ENCODE measurements at places on chromosomes 3 and 15. TPM values are rescaled to one million over a fixed set of nuclear protein-coding genes. Genes with fewer than 3 reads are reported as not detected.

PRR20G gene
- not detected for total RNA-seq

DNA sequence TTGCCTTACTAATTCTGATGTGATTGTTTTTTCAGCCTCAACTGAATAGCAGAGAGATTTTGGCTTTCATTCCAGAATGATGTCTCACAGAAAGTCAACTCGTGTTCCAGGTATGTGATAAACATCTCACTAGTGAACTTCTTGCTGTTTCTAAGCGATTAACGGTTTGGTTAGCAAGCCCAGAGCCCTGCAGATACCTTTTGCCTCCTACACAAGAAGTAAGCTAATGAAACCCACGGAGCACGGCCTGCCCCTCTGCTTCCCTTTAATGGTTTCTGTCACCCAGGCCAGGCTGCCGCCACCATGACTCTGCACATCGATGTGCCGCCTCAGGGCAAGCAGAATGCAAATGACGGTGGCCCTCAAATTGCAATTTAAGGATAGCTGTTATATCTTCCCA lies 155.9 kb upstream of the ICE2 start:
- no peak for DNase-seq

DNA sequence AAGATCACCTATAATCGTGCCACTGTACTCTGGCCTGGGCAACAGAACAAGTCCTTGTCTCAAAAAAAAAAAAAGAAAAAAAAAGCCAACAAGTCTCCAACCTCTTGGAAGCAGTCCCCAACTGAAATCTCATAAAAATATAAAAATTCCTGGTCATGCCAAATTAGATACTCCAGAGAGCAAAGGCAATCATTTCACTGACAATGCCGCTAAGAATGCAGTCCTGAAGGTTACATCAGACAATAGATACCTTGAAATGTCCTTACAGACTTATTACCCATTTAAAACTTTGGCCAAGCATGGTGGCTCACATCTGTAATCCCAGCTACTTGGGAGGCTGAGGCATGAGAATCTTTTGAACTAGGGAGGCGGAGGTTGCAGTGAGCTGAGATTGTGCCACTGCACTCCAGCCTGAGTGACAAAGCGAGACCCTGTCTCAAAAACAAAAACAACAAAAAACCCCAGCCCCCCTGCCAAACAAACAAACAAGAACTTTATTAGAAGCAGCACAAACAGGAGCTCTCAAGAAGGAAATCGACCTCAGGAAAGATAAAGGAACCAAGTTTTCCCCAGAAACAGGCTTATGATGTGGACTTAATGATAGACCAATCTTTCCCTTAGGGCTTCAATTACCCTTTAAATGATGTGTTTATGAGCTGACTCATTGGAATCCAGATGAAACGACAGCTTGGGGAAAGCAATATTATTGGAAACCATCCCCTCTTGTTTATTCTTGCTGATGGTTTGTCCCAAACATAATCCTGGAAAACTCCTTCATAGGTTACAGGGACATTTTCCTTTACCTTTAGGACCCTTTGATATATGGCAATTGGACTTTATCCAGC lies 53.1 kb upstream of the XCR1 start:
- DNase-seq = no peak

GRCh38 chr3:120608506-120608905 lies 12.4 kb downstream of the NDUFB4 start:
- DNase-seq = no peak

DNA sequence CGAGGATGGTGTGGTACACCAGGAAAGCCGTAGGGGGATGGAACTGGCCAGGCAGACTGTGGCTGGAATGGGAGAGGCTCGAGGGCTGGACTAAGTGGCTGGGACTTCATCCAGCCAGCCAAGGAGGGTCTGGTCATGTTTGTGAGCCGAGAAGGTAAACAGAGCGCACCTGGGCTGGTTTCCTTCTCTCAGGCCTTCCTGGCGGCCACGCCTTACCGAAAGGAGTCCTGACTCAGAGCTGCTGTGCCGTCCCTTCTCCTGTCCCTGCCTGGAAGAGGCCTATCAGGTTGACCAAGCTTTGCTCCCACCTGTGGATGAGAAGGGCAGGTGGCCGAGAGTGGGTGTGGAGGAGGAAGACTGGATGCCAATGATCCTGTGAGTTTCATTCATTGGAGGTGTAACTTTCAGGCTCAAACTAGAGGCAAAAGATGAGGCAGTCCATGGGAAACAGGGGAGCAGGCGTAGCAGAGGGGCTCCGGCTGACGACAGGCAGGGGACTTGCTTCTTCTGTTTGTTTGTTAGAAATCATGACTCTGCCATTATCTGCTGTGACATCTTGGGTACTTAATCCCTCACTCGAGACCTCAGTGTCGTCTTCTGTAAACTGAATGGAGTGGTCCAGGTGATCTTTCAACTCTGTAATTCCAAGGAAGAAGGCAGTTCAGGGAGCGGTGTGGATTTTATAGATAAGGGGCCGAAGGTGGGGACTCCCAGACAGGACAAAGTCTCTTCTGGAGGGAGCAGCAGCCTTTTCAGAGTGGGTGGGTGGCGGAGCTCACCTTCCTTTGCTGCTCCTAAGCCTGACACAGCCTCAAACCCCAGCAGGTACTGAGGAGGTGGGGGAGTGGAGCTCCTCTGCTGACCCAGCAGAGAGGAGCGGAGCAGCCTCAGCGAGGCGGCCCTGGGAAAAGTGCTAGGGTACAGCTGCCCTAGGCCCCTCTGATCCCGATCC lies 71.8 kb upstream of the GATM start:
- DNase-seq = no peak

DNA sequence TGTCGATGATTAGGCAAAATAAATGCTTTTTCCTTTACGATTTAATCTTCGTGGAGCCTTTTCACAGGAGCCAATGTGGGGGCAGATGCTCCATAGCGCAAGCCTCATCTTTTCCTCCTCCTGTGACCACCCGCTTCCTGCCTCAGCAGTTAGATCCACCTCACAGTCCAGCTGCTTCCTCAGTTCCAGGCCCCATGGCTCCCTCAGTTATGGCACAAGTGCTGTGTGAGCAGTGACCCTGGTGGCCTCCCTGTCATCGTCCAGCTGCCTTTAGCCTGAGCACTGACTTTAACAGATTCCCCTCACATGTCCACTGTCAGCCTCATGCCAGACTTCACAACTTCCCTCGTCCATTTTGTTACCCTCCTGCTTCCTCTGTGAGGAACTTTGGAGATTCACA lies 424.6 kb upstream of the GBE1 start:
- DNase-seq = no peak

GRCh38 chr3:148911173-148911572 lies 46.1 kb downstream of the CPA3 start:
- no peak for DNase-seq

UBE2E2 gene
- 96.3 TPM for total RNA-seq

DNA sequence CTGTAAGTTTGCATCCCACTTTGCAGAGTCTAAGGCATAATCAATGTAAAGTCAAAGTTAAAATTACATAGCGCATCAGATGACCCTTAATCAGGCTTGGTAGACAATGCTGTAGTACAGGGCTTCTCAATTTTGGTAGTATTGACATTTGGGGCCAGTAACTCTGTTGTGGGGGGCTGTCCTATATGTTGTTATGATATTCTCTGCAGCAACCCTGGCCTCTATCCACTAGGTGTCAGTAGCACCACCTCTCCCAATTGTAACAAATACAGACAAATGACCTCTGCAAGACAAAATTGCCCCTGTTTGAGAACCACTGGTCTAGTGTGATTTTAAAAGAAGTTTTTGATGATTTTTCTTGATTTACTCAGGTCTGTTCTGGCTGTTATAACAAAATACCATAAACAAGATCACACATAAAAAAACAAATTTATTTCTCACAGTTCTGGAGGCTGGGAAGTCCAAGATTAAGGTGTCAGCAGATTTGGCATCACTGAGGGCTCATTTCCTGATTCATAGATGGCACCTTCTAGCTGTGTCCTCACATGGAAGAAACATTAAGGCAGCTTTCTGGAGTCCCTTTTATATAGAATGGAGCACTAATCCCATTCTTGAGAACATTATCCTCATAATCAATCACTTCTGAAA lies 37.6 kb upstream of the SLC9A9 start:
- DNase-seq = peak; percentile 71

GRCh38 chr3:183220828-183221227 lies 32.2 kb upstream of the B3GNT5 start:
- DNase-seq = no peak

- DNase-seq = no peak
Measured at GRCh38 chr3:51983578-51984268, 388 bp downstream of the ACY1 start.

PLOD2 gene
- 43.3 TPM for total RNA-seq

DNA sequence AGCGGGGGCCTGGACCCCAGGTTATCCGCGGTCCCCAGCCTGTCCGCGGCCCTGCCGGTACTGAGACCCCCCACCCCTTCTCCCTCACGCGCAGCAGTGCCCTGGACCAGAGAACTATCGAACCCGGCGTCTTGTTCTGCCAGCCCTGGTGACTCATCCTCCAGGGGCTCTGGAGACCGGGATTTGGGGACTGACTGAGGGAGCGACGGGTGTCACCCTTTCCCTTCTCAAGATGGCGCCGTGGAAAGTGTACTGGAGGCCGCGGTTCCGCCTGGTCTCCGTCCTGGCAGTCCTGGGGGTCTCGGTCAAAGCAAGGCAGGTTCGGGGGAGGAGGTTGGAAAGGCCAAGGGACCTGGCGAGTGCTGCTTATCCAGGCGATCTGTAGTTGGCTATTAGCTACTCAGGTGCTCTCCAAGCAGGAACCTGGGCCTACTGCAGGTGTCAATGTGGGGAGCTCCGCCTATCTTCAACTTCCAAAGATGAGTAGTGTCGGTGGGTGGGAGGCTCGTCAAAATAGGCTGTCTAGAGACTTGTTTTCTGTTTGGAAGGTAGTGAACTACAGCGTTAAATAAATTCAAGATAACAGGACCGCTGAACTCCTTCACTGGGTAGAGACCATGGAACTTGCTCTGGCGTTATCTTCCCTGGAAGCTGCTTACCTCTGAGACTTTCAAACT lies 790 bp downstream of the RAB5A start:
- DNase-seq = peak; percentile 18

GRCh38 chr15:94965593-94965992 lies 734.2 kb downstream of the MCTP2 start:
- no peak for DNase-seq

- DNase-seq = no peak
Measured at GRCh38 chr3:50430950-50431435, 71.7 kb upstream of the TMEM115 start.

GRCh38 chr15:35696767-35697231 lies 150.8 kb upstream of the DPH6 start:
- DNase-seq = peak; percentile 71

- no peak for DNase-seq
Measured at GRCh38 chr3:138317687-138318086, 12.0 kb downstream of the NME9 start.

DNA sequence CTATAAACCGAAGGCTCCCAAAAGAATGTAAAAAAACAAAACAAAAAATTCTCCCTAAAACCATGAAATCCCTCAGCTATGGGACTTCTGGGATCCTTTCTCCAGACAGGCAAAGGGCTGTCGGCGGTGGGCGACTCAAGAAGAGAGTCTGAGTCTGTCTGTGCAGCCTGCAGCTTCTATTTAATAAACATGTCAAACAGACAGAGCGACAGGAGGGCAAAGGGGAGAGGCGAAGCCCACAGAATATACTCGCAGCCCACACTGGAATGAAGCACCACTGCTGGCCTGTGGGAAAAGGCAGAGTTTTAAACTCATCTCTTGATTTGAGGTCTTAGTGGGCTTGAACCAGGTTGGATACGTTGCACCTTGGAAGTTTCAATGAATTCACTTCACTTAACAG lies 40.2 kb downstream of the ISL2 start:
- no peak for DNase-seq

THAP10 gene
- total RNA-seq = 5.5 TPM

GRCh38 chr3:193884027-193884426 lies 251.9 kb upstream of the HES1 start:
- no peak for DNase-seq

- no peak for DNase-seq
Measured at GRCh38 chr3:119530456-119530855, 29.0 kb downstream of the CD80 start.

LMLN gene
- 0.73 TPM for total RNA-seq

FETUB gene
- not detected for total RNA-seq

DNA sequence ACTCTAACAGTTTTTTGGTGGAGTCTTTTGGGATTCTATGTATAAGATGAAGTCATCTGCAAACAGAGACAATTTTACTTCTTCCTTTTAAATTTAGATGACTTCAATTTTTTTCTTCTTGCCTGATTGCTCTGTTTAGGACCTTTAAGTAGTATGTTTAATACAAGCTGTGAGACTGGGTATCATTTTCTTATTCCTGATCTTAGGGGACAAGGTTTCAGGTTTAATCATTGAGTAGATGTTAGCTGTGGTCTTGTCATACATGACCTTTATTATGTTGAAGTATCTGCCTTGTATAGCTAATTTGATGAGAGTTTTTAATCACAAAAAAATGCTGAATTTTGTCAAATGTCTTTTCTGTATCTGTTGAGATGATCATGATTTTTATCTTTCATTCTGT lies 20.6 kb downstream of the GRM2 start:
- DNase-seq = no peak

DNA sequence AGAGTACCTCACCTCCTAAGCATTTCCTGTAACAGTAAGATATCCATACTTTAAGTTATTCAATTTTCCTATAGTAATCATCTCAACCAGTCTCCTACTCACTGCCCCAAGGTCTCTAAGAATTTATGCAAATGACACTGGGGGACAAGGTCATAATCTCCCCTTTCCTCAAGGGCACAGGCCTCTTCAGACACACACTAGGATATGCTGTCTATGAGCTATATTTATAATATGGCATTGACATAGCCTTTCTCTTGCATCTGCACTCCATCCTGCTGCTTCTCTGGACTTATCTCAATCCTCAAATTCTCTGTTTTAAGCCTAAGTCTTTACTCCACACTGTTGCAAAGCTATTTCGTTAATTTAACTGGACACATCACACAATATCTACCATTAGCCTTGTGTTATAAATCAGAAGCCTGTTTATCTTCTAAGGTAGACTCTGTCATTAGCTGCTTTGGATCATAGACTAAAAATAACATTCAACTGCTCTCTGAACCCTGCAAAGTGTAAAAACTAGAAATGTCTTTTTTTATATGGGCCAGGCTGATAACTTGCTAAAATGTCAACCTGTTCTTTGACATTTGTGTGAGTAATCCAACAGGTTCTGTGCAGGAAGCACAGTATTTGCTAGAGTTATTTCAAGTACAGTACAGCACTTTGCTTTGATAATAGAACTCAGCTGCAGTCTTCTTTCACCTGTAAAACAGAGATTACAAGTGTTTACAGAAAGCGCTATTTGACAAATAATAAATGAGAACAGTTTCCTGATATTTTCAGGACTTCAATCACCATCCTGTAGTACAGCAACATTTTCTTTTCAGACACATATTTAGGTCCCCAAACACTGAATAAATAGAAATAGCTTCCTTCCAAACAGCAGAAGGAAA lies 17.8 kb upstream of the SEC62 start:
- DNase-seq = no peak

DNA sequence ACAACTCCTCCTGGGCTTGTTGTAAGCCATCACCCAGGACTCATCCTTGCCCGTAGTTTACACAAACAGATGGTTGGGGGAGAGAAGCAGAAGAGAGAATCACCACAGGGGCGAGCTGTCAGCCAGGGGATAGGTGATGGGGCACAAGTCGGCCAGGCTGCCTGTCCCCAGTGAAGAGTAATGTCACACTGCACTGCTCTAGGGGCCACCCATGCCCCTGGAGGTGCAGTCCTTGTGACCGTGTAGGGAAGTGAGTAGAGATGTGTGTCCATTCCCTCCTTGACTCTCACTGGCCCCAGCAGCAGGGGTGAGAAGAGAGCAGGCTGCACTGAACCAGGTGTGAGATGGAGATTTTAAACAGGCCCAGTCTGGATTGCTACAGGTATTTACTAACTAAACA lies 17.1 kb upstream of the PRSS50 start:
- no peak for DNase-seq

- DNase-seq = peak; percentile 77
Measured at GRCh38 chr3:160413613-160414248, 14.3 kb downstream of the SMC4 start.
